H54 (cell line): ENCODE measurements at places on chromosomes 3 and 15.
A peak's percentile ranks its signal among the peaks of the same experiment; 100 is the strongest.

DNA sequence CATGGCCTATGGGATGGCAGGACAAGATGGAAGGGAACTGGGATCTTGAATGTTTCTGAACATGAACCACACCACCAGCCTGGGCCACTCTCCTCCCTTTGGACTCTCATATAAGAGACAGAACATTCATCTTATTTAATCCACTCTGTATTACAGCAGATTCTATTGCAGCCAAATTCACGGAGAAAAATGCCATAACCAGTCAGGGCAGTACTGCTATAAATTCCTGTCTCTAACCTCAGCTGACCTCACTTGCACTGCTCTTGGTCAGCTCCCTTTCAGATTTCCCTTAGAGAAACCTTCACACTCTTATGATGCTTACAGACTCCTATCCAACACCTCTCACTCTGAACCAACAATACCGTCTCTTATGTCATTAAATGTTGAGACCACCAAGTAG is 101.4 kb downstream of the RYK start:
- no peak for DNase-seq

- no peak for DNase-seq
These were observed 379.6 kb downstream of the MECOM start for GRCh38 chr3:169283951-169284350.

DNA sequence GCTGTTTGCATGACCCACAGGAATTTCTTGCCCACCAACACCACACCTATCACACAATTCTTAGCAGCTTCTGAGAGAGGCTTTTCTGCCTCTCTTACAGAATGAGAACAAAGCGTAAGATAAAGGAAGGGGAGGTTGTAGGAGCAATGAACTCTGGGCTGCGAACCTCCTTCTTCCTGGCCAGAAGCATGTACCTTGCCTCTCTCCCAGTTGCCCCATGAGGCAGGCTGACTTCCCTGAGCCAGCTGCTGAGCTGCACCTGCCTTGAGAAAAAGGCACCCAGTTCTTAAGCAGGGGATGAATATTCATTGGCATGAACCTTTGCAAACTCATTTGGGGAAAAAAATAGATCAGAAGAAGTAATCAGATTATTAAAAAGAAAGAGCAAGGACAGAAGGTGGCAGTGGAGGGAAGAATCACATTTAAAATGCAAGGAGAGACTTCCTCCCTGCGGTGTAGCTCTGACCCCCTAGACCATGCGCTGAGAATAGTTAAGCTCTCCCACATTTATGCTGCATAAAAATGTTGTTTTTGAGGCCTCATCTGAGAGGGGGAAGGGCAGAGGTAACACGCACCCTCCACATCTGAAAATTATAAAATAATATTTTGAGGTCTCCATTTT is 304.8 kb downstream of the EPHB1 start:
- DNase-seq, result no peak

DNA sequence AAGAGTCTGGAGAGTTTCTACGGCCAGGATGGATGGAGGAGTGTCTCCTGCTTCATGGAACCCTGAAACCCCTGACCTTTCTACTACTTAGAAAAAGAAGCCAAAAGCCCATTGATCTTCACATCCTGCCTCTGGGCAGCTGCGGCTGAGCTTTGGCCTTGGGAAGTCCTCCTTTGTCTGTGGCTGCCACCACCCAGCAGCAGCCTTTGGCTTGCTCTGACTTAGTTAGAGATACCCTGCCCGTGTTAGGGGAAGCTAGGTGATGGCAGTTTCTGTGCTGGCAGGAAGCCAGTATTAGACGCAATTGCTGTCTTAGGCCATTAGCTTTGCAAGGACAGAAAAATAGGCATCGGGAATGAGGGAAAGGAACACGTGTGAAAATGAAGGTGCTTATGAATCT is 18.8 kb downstream of the APH1B start:
- no peak for DNase-seq

DNA sequence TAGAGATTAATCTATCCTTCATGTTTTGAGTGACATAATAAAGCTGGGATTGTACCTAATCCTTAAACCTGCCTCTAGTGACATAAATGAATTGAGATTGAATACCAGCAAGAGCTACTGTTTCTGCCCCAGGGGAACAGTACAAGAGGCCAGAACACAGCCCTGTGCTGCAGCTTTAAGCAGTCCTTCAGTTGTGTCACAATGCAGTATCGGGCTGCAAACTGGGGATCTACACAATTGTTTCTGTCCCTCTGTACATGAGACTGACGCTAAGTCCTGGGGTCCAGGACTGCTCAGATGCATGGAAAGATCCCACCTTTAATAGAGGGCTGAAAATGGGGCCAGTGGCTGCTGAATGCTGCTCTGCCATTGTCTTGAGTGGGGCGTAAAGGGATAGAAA is 87.5 kb downstream of the MINAR1 start:
- DNase-seq, result no peak

DNA sequence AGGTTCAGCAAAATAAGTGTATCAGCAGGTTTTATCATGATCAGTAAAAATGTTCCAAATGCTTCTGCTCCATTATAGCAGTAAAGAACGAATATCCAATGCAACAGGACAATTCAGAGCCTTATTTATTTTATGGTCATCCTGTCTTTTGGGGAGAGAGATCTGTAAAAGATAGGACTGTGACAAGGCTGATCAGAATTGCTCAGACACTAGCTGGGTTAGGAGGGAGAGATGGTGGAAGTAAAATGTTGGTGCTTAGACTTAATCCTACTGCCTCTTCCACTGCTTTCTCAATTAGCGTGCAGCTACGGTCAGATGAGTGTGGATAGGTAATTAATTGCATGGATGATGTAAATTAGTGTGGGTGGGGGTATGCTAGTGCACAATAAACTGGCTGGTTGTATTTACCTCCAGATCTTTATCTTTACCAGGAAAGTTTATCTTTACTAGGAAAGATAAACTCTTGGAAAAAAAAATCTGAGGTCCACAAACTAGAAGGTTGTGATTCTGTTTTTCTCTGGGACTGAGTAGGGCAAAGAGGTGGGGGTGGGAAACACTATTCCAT is 2.2 kb downstream of the EID1 start:
- no peak for DNase-seq

DNA sequence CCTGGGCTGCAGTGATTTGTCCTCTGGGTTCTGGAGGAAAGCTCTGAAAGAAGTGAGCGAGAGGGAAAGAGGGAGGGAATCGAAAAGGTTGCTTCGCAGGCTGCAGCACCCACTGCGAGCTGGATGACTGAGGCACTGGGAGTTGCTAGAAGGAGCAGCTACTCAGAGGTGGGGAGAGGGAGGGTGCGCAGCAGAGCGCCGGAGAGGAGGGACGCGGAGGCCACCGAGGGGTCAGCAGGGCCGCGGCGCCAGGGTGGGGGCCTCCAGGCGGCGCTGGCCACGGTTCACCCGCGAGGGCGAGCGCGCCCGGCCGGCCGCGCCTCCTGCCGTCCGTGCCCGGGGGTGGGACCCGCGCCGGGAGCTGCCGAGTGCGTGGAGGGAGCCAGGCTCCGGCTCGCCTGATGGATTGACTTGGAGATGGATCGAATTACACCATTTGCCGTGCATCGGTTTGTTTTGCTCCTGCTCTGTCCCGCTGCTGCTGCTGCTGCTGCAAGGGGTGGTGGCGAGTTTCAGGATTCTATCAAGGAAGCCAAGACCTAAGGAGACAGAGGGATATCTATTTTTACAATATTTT is at the start of gene SEMA6D:
Gene SEMA6D, plus strand, starts transcription at position 470 of the 577 bp plus-strand sequence. CDS start 42,294 bp downstream, outside the sequence.
- DNase-seq, result peak; percentile 32

DNA sequence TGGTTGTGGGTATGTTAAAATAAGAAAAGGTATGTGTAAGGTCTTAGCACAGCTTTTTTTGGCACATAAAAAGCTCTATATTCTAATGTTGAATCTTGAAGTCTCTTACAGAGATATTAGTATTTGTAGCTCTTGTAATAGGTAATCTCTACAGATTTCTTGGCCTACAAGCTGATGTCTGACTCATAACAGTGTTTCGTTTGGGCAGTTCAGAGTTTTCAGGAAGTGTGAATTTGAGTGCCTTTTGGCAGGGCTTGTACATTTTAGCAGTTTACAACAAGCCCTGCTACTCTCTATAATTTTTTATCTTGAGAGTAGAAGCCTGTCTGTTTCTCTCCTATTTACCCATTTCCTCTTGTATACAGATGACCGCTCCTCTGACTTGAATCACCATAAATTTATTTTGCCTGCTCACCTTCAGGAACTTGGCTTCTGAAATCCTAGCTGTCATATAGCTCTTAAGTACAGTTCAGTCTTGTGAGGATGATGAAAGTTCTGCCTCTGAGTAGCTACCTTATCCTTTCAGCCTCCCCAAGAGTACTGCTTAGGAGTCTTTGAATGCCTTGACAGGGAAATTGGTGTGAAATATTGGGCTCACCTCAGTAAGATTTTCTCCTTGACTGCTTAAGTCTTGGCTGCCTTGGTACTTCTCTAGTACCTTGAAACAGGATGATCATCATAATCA is 419.9 kb upstream of the RARB start:
- no peak for DNase-seq

DNA sequence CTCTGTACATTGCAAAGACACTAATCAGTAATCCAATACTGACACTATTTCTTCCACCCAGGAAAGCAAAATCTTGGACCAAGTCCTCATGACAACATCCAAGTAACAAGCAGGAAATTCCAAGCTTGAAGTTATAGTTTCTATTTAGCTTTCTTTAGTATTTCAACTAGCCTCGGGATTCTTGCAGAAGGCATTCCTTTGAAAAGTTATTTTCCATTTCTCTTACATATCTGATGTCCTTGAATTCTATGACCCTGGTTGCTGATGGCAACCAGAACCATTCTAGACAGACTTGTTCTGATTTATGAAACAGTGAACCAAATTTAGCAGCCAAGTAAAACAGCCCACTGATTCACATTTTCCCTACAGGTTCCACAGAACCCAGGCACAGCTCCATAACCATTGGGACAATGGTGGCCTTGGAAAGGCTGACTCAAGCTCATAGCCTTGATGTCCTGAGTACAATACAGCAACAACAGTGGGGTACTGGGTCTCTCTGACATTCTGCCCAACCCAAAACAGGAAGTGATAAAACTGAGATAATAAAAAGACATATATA is 26.5 kb downstream of the P3H2 start:
- no peak for DNase-seq

GRCh38 chr3:187085021-187085666 is 54.2 kb downstream of the RPL39L start:
- no peak for DNase-seq

DNA sequence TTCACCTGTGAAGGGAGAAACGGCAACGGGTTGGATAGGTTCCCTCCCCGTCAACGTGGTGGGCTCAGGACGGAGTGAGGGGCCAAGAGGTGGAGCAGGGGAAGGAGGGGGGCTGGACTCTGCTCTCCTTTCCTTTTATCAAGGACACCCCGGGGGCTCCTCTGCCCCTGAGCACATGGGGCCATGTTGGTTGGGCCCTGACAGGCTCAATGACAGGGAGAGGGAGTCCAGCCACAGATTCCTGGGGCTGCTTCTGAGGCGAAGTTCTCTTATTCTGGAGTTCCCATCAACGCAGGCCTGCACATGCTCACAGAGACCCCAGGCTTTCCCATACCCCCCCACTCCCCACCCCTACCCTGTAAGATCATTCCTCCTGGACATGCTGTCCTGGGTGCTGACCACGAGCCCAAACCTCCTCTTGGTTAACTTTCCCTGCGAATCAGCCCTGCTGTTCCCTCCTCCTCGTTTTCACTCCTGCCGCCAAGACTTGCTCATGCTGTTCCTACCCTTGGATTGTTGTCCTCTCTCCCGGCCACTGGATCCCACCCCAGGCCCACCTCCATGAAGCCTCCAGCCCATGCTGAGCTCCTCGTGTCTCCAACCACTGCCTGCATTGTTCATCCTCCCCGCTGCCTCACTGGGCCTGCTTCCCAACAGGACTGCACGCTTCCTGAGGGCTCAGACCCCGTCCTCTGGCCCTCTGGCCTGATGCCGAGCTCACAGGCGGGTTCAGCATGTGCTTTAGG is 61.2 kb downstream of the SENP2 start:
- no peak for DNase-seq

GRCh38 chr3:75220932-75221331 is 443.2 kb upstream of the FRG2C start:
- no peak for DNase-seq

DNA sequence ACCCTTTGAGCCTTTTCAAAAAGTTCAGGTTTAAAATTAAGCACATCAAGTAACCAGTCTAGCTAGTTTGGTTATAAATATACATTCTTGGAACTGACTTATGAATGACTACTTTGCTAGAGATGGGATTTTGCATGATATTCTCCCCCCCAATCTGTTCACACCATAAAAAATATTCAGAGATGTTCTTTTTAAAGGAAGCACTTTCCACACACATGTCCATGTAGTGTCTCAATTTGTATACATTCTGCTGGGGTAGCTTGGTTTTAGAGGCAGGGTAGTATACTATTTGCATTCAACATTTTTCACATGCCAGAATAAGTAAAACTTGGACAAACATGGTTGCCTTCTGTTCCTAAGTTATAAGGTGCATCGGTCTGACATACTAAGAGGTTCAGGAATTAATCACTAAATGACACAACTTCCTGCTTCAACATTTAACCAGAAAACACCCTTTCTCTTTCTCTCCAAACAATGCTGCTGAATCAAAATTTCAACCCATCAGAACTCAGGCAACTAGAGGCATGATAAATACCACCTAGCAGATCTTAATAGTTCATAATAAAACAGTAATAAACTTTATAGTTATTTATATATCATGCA is 57.0 kb downstream of the SUMF1 start:
- no peak for DNase-seq

DNA sequence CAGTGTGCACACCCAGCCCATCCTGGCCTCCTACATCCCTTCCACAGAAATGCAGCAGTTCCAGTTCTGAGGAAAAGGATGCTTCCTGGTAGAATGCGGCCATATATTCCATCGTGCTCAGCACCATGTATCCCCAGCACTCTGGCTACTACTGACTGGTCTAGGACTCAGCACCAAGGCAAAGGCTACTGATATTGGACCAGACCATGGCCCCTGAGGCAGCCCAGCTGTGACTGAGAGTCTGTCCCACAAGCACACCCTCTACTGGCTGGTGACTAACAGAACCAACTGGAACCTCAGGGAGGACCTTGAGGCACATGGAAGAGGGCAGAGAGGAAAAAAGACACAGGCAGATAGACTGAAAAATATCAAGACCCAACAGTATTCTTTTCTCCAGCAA is 30.0 kb downstream of the TARS3 start:
- no peak for DNase-seq

- no peak for DNase-seq
These were observed 30.1 kb downstream of the SH3GL3 start for GRCh38 chr15:83477172-83477807.

- no peak for DNase-seq
These were observed 466.1 kb downstream of the PDCD6IP start for GRCh38 chr3:34264337-34265041.

DNA sequence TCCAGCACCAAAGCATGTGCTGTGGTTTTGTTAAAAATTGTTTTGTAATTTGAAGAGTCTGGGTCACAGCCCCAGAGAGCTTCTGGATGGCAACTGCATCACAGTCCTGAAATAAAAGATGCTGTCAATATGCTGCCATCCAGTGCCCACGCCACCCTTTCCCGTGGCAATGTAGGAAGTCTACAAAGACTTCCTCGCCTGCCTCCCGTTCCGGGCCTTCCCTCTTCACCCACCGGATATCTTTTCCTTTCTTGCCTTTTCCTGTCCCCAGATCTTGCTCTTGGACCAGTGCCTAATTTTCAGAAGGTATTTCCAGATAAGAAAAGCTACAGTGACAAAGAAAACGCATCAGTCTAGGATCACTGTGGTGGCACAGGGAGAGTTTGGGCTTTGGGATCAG is 85.3 kb upstream of the RNU6-1 start:
- no peak for DNase-seq

GRCh38 chr3:127637546-127637945 is 8.6 kb downstream of the PODXL2 start:
- no peak for DNase-seq
